ENCODE measurements at places on chromosomes 5 and 9.

- no peak for DNase-seq
These were observed 923 bp downstream of the C5orf34 start for GRCh38 chr5:43514025-43514424.

GRCh38 chr5:95304711-95305110, 19.8 kb upstream of the MCTP1 start:
- no peak for DNase-seq

- DNase-seq: no peak
These were observed 1.0 kb downstream of the NAIF1 start for GRCh38 chr9:128065907-128066712.

GRCh38 chr5:169933616-169934015, 46.7 kb downstream of the INSYN2B start:
- no peak for DNase-seq

DNA sequence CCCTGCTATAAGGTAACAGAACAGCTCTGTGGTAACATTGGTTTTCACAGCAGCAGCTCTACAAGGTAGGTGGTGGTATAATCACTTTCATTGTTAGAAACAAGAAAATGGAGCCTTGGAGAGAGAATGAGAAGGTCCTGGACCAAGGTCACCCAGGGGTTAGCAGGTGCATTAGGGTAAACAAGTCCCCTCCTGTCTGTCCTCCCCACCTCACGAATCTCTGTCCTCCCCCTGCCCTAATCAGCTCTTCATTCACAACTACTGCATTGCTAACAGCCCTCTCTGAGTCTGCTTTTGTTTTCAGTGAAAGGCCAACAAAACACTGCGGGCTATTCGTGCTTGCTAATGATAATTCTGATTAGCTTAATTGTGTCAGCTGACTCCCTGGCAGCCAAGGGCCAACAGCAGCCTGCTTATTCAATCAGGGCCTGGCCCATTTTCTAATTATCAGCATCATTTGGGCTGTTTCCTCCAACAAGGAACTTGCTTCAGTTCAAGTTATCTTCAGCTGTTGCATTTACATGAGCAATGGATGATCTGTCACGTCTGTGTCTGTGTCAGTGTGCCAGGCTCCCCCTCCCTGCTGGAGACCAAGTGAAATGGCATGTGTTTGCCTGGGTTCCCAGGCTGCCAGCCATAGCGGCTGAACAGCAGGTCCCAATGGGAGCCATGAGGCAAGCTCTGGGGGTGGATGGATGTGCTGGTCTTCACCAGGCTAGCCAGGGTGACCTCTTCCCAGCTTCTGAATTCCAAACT, 56.7 kb upstream of the EQTN start:
- DNase-seq: no peak

DNA sequence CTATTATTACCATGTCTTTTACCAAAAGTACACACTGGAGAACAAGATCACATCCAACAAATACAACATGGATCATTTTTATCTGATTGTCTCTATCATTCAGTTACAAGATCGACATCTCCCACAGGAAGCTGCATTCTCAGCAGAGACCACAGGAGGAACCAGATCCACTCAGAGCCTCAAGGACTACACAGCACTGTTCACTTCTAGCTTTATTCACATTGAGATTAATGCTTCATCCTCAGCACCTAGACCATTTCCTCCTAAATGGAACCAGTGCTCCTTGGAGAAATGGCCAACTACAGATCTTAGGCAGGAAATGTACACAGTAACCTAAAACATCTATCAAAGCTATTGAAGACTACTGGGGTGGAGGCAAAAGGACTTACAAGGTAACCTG, 13.3 kb upstream of the C5orf15 start:
- DNase-seq: no peak

- no peak for DNase-seq
These were observed 132.6 kb upstream of the TMEM161B start for GRCh38 chr5:88401228-88401627.

DNA sequence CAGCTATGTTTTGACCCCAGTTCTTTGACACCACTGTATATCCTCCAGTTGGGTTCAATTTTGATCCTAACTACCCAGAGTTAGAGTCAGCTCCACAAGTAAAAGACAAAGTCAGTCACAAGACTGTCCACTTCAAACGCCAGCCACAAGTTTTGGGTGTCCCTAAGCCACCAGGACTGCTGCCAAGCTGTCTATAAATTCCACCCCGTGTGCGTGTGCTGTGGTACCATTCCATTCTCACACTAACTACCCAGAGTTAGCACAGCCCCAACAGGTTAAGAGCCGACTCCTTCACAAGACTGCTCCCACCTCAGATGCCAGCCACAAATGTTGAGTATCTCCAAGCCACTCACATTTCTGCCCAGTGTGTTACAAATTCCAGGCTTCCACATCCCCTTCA, 56.7 kb downstream of the APC start:
- DNase-seq: no peak

DNA sequence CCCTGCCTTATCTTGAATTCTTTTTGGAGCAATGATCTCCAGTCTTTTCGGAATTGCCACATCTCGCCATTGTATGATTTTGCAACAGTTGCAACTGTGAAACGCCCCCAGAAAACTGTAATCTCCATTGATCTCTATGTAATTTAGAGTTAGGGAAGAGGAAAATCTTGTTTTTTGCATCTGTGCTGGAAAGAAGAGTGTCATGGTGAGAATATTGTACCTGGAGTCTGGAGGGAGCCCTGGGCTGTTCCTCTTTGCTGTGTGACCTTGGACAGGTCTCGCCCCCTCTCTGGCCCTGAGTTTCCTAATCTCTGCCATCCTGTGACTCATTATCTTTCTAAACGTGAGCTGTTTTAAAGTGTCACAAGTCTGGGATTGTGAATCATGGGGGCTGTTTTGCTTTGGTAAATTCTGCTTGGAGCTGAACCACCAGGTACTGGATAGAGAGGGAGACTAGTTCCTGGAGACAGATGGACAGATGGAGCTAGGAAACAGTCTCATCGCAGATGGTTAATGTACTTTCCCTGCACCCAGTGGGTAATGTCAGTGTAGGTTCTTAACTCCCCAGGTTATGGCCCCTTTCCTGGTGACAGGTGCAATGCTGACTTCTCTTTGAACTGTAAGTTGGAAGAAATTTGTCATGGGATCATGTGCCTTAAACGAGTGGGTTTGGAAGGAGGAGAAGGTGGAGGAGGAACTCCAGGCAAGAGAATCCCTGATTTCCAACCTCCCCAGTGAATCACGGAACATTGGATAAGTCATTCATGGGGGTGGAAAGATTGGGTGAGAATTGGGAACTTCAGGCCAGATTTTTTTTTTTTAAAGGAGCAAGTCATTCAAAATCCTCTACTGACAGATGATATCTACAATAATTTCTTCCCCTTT, 19.6 kb downstream of the PPARGC1B start:
- no peak for DNase-seq

- no peak for DNase-seq
These were observed 2.6 kb upstream of the SLC6A3 start for GRCh38 chr5:1447671-1448361.

- DNase-seq: no peak
These were observed 13.8 kb upstream of the FGF18 start for GRCh38 chr5:171405615-171406014.

DNA sequence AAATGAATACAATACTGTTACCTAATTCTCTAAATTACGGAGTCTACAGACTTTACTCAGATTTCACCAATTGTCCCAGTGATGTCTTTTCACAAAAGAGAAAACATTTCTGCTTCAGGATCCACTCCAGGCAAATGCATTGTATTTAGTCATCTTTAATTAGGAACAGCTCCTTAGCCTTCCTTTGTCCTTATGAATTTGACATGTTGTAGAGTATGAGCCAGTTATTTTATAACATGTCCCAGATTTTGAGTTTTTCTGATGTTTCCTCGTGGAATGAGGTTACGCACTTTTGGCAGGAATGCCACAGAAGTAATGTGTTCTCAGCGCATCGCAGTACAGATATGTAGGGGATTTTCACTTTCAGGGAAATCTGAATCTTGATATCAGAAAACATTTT, 10.5 kb downstream of the HABP4 start:
- DNase-seq: no peak

DNA sequence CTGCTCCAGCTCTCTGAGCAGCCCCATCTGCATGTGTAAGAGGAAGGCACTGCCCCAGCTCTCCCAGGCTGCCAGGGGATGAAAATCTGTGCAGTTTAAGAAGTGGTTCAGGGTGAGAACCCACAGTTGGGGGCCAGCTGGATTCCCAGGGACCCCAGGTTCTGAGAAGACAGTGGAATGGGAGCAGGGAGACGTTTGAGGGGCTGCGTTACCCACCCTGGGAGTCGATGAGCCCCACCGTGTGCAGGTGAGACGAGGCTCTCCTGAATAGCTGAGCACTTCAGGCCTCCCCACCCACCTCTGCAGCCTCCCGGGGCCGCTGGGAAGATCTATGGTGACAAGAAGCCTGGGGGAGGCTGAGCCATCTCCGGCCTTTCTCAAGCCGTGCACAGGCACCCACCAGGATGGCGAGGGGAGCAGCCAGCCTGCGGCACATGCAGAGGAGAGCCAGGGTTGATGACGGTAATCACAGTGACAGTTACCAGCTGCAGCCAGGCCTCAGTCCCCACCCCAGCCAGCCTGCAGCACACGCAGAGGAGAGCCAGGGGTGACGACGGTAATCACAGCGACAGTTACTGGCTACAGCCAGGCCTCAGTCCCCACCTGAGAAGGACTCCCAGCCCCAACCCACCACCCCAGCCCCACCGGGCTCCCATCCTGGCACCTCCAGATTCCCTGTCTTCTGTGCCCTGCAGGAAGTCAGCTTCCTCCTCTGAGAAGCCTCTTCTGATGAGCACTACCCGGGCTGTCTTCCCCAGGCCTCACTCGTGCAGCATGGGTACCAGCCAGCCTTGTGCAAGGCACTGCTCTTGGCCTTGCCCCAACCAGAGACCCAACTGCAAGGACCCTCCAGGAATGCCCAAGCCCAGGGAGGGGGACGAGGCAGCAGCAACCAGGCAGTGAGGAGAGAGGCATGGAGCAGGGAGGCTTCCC, 150.8 kb upstream of the PPP1R26 start:
- DNase-seq: no peak

GRCh38 chr9:117486426-117486825, 71.6 kb upstream of the ASTN2 start:
- DNase-seq: no peak

GRCh38 chr9:77085416-77085815, 66.0 kb downstream of the FOXB2 start:
- no peak for DNase-seq

DNA sequence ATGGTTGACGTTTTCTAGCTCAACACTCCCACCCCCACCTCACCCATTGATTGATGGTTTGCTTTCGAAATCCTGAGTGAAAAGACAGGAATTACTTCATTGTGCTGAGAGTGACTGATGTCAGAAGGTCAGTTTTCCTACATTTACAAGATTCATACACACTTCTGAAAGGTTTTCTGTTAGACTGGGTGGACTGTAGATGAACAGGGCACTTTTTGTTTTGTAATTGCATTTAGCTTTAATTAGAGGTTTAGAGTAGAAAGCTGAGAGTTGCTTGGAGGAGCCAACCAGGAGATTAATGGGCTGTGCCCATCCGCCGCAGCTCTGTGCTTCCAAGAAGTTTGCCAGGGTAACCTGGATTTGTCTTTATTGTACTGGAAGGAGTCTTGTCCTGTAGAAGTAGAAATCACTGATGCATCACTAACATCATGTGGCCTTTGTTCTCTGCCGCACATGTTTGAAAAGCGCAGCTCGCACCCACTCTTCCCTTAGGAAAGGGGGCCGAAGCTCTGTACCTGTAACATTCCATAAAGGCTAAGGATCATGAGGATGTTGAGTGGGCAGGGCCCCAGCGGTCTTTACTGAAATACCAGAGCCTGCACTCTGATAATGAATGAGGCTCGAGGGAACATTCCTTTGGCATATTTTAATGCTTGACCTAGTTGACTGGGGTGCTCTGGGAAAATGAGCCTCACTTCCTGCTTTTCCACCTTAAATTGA, 267.6 kb upstream of the DMRT1 start:
- DNase-seq: no peak

- no peak for DNase-seq
These were observed 72.1 kb upstream of the GRAMD2B start for GRCh38 chr5:126351153-126351552.

GRCh38 chr5:168654211-168654721, 75.1 kb upstream of the PANK3 start:
- DNase-seq: no peak

DNA sequence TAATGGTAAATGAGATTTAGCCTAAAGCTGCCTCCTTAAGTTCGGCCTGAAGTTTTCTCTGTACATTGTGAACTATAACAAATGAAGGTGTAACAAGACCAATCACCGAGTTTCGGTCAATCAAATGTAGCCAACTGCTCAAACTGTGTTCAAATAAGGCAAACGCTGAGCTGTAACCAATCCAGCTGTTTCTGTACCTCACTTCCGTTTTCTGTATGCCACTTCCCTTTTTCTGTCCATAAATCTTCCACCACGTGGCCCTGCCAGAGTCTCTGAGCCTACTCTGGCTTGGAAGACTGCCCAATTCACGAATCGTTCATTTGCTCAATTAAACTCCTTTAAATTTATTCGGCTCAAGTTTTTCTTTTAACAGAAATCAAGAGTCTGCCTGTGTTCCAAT, 193.5 kb upstream of the KLF9 start:
- DNase-seq: no peak

- no peak for DNase-seq
These were observed 218.2 kb upstream of the PRDM9 start for GRCh38 chr5:23289162-23289561.

GRCh38 chr5:3393920-3394597, 201.6 kb upstream of the IRX1 start:
- DNase-seq: no peak

- DNase-seq: no peak
These were observed 32.8 kb downstream of the TUT7 start for GRCh38 chr9:86321373-86321772.

- DNase-seq: no peak
These were observed 4.0 kb downstream of the MFAP3 start for GRCh38 chr5:154042766-154043165.

GRCh38 chr5:137325721-137326120, 173.4 kb downstream of the SPOCK1 start:
- no peak for DNase-seq

- no peak for DNase-seq
These were observed 51.3 kb downstream of the SLC22A5 start for GRCh38 chr5:132420706-132421272.

- DNase-seq: no peak
These were observed 83.5 kb downstream of the HTR1A start for GRCh38 chr5:63878788-63879187.

Measured in 8988T (cell line).